Left kidney (tissue), 8 donors: ENCODE measurements at places on chromosomes 7 and 10.

DNA sequence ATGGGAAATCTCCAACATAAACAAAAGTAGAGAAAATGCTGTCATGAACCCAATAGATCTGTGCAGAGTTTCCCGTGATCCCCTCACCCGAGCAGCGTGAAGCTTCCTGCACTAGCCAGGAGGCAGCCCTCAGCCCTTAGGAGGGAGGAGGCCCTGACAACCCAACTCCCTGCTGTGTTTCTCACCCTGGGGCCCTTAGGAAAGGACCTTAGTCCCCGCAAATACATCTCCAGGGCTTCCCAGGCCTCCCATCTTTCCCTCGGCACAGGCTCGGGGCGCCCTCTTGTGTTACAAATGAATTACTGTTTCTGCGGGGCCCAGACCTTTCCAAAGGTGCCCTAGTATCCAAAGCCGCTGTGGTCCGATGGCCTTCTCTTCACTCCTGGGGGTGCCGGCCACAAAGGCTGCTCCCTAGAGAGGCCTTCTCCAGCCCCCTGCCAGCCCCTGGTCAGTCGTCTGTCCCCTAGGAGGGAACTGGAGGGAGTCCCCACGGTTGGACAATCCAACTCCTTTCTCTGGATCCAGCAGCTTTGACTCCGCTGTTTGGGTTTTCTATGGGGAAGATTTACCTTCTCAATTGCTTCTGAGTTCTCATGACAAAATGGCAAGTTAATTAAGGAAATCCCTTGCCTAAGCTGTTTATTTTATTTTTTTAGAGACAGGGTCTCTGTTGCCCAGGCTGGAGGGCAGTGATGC is 49.9 kb upstream of the SH2B2 start:
- peak; percentile 56 for DNase-seq

- no peak for DNase-seq
These were observed 223.6 kb downstream of the RELN start for GRCh38 chr7:103765901-103766300.

GRCh38 chr7:30079880-30080279 is 51.7 kb downstream of the PLEKHA8 start:
- DNase-seq = no peak

- no peak for DNase-seq
These were observed 229.6 kb upstream of the IGFBP3 start for GRCh38 chr7:46150721-46151120.

- no peak for DNase-seq
These were observed 19.1 kb downstream of the GRM8 start for GRCh38 chr7:127233630-127234029.

DNA sequence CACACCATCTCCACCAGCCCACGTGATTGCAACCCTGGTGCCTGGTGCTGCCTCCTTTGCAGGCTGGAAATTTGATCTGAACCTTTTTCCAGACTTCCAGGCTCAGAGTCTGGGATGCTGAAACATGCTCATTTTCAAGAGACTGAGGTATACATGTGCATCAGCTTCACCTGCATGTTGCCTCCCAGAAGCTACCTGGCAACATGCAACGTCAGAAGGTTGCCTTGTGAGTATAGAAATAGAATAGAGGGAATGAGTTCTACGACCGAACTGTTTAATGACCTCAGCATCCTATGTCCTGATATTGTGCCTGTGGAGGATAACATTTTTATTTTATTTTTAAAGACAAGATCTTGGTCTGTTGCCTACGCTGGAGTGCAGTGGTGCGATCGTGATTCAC is 1.9 kb upstream of the ZNF212 start:
- DNase-seq = no peak

DNA sequence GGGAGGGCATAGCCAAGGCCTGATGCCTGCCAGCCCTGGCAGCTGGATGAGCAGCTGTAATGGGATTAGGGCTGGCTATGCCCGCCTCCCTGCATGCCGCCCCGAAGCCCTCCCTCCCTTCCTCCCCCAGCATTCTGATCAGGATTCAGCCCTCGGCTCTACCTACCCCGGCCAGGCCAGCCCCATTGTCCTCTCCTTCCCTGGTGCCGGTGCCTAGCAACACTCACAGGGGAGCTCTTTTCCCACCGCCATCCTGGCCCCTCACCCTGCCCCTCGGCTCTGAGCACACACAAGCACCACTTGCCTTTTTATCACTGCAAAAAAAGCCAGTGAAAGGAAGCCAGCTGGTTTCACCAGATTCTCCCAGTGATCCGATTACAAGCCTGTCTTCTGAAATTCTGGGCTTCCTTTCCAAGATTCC is 9.0 kb upstream of the ADCYAP1R1 start:
- DNase-seq = peak; percentile 28

DNA sequence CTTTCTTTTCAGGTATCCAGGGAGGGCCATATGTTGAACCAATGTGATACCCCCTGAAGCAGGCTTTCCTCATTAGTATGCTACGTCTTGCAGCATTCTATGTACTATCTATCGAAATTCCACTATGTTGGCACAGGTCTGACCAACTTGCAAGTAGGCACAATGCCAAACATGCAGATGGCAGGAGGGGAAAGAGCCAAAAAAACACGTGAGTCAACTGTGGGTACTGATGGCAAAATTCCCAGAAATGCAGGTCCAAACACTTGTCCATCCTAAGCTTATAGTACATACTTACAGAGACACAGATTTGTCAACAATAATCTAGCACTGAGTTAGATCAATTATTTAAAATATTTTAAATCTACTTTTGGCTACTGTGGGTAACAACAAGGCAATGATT is 394.9 kb downstream of the DGKB start:
- no peak for DNase-seq

DNA sequence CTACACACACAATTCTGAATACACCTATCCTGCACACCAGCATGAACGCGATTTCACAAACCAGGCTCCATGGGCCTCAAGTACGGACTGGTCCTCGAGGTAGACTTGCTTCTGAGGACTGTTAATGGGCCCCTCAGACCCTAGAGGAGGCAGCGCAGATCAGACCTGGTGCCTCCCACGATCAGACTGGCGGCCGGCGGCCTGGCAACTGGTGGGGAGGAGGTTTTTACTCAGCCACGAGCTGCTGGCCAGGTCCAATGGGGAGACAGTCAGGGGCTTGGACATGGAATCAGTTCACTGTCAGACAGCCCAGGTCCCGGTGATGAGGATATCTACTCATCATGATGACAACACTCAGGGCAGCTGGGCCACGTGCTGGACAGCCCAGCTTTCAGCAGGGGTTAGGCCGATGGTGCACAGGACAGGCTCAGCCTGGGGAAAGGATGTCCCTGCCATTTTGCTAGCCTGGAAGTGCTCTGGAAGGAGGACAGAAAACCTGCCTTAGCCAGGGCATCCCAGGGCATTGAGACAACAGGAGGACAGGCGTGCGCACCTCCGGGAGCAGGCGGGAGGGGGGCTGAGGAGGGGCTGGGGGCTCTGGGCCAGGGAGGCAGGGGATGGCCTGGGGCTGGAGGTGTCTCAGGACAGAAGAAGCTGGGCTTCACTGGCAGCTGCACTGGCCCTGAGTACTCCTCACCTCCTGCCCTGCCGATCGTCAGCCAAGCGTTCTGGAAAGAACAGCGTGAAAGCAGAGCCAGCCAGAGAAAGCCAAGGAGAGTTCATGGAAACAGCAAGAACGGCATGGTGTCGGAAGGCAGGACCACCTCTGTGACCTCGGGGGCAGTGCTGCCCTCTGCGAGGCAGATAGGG is 48.0 kb upstream of the RASGEF1A start:
- no peak for DNase-seq

- no peak for DNase-seq
These were observed 210.4 kb downstream of the PAXIP1 start for GRCh38 chr7:154792436-154793055.

DNA sequence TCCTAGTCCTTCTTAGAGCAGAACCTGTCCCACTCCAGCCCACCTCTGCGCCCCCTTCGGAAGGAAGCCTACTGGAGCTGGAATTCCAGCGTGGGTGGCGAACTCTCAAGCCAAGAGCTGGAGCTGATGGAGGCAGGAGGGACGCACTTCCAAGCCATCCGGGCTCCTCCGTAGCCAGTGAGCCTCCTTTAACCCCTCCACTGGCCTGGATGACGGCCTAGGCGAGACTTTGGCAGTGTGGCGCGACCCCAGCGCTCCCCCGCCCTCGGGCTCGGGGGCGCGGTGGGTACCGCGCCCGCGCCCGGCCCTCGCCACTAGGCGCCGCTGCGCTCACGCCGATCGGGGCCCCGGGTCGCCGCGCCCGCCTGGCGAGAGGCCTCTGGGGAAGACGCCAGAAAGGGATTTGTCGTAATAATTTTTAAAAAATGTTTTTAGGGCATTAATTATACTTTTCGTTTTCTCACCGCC is 5.1 kb upstream of the EMX2 start:
- DNase-seq = peak; percentile 57

DNA sequence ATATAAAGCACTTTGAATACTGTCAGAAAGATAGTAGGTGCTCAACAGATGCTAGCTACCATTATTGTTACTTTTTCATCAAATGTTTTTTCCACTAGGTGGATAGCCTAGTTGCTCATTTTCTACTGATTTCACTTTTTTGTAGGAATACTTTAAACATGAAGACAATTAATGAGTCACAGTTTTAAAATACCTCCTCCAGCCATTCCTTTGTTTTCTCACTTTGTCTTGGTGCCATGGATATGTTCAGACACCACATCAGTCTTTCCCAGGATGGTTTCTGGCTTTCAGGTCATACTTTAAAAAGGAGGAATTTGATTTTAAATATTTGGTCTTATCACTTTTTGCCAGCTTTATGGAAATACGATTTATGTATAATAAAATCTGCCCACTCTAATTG is 147.1 kb upstream of the MGMT start:
- no peak for DNase-seq

GRCh38 chr10:14311206-14311957 is 19.3 kb downstream of the FRMD4A start:
- no peak for DNase-seq

DNA sequence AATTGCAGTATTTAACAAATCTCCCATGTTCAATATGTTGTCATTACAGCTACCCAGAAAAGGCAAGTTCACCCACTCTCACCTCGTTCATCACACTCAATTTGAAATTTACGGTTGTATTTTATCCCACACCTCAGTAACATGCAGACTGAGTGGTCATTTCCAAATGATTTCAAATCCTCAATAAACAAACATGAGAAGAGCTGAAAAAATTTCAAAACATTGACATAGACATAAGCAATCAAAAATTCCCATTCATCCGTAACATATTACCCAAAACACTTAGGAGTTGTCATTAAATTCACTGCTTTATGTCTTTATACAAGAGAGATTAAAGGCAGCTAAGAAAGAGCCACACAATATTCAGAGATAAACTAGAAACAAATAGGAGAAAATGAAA is 61.7 kb upstream of the NEBL start:
- DNase-seq = no peak

DNA sequence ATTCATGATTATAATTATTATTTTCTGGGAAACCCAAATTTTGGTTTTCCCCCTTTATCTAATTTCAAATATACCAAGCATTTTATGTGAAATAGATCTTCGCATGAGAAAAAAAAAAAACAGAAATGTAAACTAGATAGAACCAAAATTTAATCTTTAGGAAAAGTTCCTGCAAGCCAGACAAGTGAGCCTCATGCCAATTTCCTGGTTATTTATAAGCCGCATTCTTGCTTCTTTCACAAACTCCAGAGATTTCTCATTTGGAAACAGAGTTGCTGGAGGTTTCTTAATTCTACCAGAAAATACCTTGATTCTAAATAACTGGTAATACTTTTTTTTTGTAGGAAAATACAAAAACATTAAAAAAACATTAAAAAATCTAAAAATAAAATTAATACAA is 690.4 kb upstream of the IGFBP3 start:
- no peak for DNase-seq
